ENCODE measurements at places on chromosomes 7 and 10. TPM values are rescaled to one million over a fixed set of nuclear protein-coding genes. Genes with fewer than 3 reads are reported as not detected.

DNA sequence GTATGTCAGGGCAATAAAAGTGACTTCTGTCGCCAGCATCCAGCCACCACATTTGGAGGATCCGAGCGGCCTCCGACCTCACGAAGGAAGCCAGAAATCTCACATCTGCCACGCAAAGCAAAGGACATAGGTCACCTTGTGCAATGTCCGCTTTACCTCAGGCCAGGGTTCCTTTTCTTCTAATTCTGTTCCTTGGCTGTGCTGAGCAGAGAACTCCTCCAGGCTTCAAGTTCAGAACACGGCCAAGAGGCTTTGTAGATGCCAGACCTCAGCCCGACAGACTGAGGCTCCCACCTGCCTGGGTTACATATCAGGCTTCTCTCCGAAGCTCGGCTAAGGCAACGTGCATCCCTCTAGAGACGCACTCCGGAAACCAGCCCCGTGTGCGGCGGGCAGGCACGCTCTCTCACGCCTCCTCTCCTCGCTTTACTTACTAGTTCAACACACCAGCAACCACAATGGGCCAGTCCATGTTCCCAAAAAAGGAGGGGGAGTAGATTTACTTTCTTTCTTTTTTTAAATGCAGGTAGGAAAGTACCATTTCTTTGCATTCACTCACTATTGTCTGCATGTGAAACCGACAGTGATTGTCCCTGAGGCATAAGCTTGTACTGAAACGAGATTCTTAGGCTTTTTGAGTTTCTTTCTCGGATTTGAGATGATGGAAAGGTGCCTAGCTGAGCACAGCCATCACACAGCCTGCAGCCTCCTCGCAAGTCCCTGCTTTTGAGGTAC, 122.4 kb upstream of the AFAP1L2 start:
- peak overlapping the region; percentile 88 for H3K4me3 ChIP-seq
- no peaks in the 10 kb centered on the region for H3K27me3 ChIP-seq
- H3K36me3 ChIP-seq: peaks cover 6% of the 10 kb centered on the region

The SORBS1 gene
- total RNA-seq: 0.69 TPM

The PRKG1 gene
- total RNA-seq: not detected

The MOSPD3 gene
- total RNA-seq: 14.4 TPM

GRCh38 chr10:112960151-112960681, 10.2 kb downstream of the TCF7L2 start:
- H3K27me3 ChIP-seq: peaks cover 67% of the 10 kb centered on the region
- H3K27ac ChIP-seq: no peak overlapping the region
- no peak for DNase-seq

DNA sequence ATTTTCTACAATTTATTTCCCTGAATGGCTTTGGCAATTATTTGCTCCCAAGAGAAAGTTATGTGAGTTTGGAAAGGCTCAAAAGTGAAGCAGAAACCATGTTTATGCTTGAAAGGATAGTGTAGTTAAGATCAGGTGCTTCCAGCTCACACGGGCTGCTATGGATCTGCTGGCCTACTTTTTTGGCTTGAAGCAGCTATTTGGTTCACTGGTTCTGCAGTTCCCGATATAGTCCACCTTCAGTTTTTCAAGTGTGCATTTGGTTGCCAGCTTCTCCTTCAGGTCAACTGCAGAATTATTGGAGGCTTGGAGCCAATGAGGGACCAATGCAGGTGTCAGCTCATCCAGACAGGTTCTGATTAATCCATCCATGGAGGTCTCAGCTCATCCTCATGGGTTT, 484.3 kb upstream of the SEMA3A start:
- no peaks in the 10 kb centered on the region for H3K27me3 ChIP-seq
- no peak overlapping the region for H3K4me3 ChIP-seq
- H3K27ac ChIP-seq: no peak overlapping the region
- DNase-seq: no peak
- no peaks in the 10 kb centered on the region for H3K36me3 ChIP-seq
- H3K4me1 ChIP-seq: no peaks in the 10 kb centered on the region

- DNase-seq: no peak
- no peaks in the 10 kb centered on the region for H3K4me1 ChIP-seq
- H3K4me3 ChIP-seq: no peak overlapping the region
- no peaks in the 10 kb centered on the region for H3K36me3 ChIP-seq
- H3K27me3 ChIP-seq: no peaks in the 10 kb centered on the region
Observed at GRCh38 chr10:130495891-130496636, 359.9 kb downstream of the GLRX3 start.

The IDI1 gene
- total RNA-seq: 66.0 TPM

The MOGAT3 gene
- not detected for total RNA-seq

DNA sequence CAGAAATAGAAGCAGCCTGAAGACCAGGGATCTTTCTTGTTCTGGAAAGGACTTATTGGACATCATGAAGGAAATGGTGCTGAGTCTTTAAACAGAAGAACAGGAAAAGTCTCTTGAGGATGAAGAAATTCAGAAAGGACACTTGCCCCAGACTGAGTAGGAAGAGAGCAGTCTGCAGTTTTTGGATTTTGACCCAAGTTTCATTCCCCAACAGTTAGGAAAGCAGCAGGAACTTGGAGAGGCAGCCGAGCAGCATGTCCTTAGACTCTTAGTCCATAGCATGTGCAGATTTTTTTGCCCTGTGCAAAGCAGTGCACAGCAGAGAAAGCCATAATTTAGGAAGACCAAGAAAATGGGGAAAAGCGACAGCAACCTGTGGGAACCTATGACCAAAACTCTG, 927.2 kb upstream of the AUTS2 start:
- no peak for DNase-seq
- H3K27ac ChIP-seq: no peak overlapping the region
- no peak overlapping the region for H3K4me3 ChIP-seq
- H3K4me1 ChIP-seq: no peaks in the 10 kb centered on the region
- no peaks in the 10 kb centered on the region for H3K36me3 ChIP-seq

GRCh38 chr10:13106387-13107045, 6.6 kb downstream of the OPTN start:
- H3K27me3 ChIP-seq: no peaks in the 10 kb centered on the region
- no peak overlapping the region for H3K27ac ChIP-seq
- no peak overlapping the region for H3K4me3 ChIP-seq
- peaks cover 26% of the 10 kb centered on the region for H3K36me3 ChIP-seq

GRCh38 chr10:24351961-24352360, 143.0 kb downstream of the KIAA1217 start:
- H3K27me3 ChIP-seq: peaks cover 5% of the 10 kb centered on the region
- H3K36me3 ChIP-seq: no peaks in the 10 kb centered on the region
- no peak for DNase-seq
- H3K4me3 ChIP-seq: no peak overlapping the region

- H3K4me3 ChIP-seq: no peak overlapping the region
- H3K27ac ChIP-seq: no peak overlapping the region
- H3K4me1 ChIP-seq: peaks cover 10% of the 10 kb centered on the region
- DNase-seq: no peak
- peaks cover 38% of the 10 kb centered on the region for H3K36me3 ChIP-seq
- H3K27me3 ChIP-seq: no peaks in the 10 kb centered on the region
Observed at GRCh38 chr7:151366166-151366879, 24.7 kb downstream of the NUB1 start.

The LRRD1 gene
- not detected for total RNA-seq

DNA sequence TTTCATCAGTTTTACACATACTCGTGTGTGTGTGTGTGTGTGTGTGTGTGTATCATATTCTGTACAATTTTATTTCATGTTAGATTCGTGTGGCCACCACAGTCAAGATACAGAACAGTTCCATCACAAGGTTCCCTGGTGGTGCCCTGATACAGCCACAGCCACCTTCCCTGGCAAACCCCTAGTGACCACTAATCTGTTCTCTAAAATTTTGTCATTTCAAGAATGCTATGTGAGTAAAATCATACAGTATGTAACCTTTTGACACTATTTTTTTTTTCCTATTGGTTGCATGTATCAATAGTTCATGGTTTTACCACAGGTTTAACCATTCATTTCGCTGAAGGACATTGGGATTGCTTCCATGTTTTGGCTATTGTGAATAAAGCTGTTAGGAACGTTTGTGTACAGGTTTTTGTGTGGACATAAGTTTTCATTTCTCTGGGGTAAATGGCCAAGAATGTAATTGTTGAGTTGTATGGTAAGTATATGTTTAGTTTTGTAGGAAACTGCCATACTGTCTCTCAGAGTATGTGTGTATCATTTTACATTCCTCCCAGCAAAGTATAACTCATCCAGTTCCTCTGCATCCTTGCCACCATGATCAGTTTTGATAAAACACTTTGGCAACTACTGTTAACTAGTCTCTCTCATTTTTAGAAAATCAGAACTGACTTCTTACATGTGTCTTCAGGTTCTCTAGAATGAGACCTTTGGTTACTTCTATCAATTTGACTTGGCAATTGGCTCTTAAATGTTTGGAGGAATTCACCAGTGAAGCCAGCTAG, 20.6 kb downstream of the KLHDC10 start:
- no peak overlapping the region for H3K4me3 ChIP-seq
- no peaks in the 10 kb centered on the region for H3K27me3 ChIP-seq
- H3K27ac ChIP-seq: no peak overlapping the region
- peaks cover 4% of the 10 kb centered on the region for H3K36me3 ChIP-seq
- peak; percentile 38 for DNase-seq
- peaks cover 25% of the 10 kb centered on the region for H3K4me1 ChIP-seq

DNA sequence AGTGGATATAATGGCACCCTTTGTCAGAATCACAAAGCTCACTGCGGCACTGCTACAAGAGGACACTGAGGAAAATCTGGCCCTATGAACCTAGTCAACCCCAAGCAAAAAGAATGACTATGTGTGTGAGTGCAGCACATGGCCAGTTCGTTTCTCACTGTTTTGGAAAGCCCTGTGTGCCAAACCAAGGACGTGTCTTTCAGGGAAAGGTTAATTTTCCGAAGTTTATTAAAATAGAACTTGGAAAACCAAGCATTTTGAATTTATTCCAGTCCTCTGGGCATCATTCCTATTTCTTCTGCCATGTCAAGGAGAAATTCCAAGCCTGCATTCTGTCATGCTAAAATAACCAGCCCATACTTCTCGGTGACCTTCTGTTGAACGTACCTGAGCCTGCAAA, 471.8 kb downstream of the PLXDC2 start:
- H3K4me1 ChIP-seq: no peaks in the 10 kb centered on the region
- no peak for DNase-seq
- H3K27ac ChIP-seq: no peak overlapping the region

The SLC25A13 gene
- total RNA-seq: 10.3 TPM

The LRWD1 gene
- 14.4 TPM for total RNA-seq

The ZPBP gene
- total RNA-seq: not detected

Data from activated CD4-positive, alpha-beta T cell treated with anti-CD3 and anti-CD28 coated beads for 36 hours (primary cell).